ENCODE measurements at places on chromosomes 4 and X.

DNA sequence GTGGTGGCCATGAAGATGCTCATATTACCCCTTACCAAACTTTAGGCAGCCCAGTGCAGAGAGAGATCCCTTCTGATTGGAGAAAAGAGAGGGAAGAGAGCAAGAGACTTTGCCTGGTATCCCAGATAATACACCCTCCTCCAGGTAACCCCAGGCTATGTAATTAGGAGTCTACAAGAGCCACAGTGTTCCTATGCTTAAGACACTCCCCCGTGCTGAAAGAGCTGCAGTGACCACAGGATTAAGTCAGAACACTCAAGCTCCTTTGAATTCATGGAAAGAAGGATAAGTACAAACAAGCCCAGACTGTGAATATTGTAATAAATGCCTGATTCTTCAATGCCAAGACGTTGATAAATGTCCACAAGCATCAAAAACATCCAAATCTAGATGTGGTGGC lies 41.4 kb downstream of the PABPC4L start:
- DNase-seq, result no peak

- DNase-seq, result no peak
Observed at GRCh38 chrX:150694738-150695410, 1.7 kb downstream of the MTMR1 start.

- DNase-seq, result no peak
Observed at GRCh38 chr4:79476196-79476595, 68.2 kb upstream of the GK2 start.

- DNase-seq, result no peak
Observed at GRCh38 chrX:112678831-112679230, 907 bp downstream of the LHFPL1 start.

DNA sequence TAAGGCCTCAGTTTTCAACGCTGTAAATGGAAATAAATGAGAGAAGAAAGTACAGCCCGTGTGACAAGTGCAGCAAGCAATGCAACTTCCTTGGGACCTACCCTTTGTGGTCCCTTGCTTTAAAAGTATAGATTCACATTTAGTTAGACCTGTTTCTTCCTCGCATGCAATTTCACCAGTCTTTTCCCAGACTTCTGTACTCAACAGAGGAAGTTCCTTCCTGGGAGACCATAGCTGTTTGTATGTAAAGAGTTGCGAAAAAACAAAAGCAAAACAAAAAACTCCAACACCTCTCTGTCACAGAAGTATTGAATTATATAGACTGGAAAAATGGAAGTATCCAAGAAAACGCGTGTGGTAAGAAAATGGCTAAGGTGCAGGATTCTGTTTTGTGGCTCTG lies 1.1 kb upstream of the IRF2 start:
- no peak for DNase-seq

GRCh38 chrX:20515841-20516461 lies 249.2 kb upstream of the RPS6KA3 start:
- peak; percentile 80 for DNase-seq

- DNase-seq, result no peak
Observed at GRCh38 chrX:154742613-154743012, 8.3 kb downstream of the GAB3 start.

DNA sequence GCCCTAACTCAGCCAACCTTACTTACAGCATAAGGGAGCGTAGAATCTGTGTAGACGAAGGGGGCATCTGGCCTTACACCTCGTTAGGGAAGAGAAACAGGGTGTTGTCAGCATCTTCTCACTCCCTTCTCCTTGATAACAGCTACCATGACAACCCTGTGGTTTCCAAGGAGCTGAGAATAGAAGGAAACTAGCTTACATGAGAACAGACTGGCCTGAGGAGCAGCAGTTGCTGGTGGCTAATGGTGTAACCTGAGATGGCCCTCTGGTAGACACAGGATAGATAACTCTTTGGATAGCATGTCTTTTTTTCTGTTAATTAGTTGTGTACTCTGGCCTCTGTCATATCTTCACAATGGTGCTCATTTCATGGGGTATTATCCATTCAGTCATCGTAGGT lies 14.6 kb downstream of the PLP1 start:
- DNase-seq, result no peak

DNA sequence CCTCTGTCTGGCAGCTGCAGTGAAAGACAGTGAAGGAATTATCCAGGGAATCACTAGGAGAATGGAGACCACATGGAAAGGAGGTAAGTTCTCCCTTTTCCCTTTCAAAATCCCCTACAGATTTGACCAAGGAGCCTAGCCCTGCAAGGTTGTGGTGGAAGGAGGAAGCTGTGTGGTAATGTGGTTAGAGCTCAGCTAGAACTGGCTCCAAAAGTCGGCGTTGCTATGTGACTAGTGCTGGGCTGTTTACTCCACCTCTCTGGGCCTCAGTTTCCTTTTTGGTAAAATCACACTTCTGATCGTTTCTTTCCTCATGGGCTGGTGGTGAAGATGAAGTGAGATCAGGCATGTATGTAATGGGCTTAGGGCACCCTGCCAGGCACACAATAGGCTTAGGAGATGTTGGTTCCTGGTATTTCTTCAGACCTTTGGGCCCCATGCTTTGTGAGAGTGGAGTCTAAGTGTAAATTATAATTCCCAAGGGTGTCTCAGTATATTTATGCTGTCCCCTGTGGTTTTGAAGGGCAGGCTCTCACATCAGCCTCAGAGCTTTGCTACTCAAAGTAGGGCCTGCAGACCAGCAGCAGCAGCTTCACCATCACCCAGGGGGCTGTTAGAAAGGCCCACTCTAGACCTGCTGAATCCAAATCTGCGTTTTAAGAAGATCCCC lies 183.7 kb upstream of the BCOR start:
- peak; percentile 51 for DNase-seq

- no peak for DNase-seq
Observed at GRCh38 chrX:20393944-20394343, 127.2 kb upstream of the RPS6KA3 start.

- no peak for DNase-seq
Observed at GRCh38 chrX:49270249-49270921, 792 bp downstream of the PPP1R3F start.

- peak; percentile 77 for DNase-seq
Observed at GRCh38 chr4:183261953-183262775, 57.9 kb downstream of the CLDN22 start.

- no peak for DNase-seq
Observed at GRCh38 chr4:124783847-124784246, 71.3 kb upstream of the ANKRD50 start.

DNA sequence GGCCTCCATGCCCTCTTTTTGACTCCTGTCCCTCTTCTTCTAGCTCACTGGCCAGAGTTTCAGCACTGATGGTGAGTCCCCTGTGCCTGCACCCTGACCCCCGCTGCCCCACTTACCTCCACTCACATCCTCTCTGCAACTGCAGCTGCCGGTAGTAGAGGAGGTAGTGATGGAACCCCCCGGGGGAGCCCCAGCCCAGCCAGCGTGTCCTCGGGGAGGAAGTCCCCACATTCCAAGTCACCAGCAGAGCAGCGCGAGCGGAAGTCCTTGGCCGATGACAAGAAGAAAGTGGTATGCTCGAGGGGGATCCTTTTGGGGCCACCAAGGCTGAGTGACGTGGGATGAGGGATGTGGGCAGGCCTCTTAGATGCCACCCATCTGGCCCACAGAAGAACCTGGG lies 5.8 kb downstream of the ARAF start:
- DNase-seq, result no peak

DNA sequence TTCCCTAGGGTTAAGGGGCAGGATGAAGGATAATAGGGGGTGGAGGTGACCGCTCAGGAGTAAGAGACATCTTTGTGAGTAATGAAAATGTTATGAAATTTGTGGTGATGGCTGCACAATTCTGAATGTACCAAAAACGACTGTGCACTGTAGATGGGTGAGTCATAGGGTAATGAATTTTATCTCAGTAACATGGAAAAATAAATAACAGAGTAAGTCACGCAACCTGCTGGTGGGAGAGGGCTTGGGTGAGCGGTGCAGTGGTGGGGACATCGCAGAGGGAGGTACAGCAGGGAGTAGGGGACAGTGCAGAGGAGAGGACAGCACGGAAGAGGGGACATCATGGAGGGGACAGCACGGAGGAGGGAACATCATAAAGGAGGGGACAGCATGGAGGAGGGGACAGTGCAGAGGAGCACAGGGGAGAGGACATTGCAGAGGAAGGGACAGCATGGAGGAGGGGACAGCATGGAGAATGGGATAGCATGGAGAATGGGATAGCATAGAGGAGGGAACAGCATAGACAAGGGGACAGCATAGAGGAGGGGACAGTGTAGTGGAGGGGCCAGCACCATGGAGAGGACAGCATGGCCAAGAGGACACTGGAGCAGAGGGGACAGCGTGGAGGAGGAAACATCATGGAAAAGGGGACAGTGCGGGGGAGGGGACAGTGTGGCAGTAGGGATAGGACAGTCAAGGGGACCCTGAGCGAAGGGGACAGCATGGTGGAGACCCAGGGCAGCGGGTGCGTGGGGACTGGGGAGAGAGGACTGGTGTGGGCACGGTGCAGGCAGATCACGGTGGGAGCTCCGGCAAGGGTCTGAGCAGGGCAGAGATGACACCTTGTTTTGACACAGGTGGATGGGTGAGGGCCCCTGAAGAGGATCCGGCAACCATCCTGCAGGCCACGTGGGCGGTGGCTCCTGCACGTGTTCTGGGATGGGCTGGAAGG lies 68.5 kb upstream of the MXD4 start:
- no peak for DNase-seq

GRCh38 chr4:10063544-10064300 lies 42.4 kb upstream of the SLC2A9 start:
- no peak for DNase-seq

- DNase-seq, result no peak
Observed at GRCh38 chrX:85309717-85310116, 65.9 kb downstream of the ZNF711 start.

DNA sequence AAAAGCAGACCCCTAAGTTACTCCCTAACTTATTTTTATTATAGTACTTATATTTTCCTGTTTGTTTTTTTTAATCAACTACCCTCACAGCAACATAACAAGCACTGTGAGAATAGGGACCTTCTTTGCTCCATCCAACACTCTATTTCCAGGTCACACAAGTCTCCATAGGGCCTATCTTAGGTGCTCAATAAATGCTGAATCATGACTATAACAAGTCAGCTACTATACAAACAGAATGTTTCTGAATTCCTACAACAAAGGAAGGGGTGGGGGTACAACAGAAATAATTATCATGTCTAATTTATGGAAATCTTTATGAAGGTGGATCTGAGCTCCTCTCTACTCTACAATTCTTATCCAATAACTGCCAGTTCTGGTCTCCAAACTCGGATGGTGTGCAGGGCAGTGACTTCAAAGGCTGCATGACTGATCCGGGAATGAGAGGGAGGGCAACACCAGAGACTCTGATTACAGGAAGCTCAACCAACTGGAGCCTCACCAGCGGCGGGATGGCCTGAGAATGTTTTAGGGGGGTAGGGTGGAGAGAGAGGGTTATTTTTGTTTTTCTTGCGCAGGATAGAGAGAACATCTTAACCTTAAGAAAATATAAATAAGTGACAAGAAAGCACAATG lies 71.1 kb downstream of the HADH start:
- DNase-seq, result no peak

GRCh38 chr4:1039493-1040343 lies 28.3 kb downstream of the FGFRL1 start:
- no peak for DNase-seq

DNA sequence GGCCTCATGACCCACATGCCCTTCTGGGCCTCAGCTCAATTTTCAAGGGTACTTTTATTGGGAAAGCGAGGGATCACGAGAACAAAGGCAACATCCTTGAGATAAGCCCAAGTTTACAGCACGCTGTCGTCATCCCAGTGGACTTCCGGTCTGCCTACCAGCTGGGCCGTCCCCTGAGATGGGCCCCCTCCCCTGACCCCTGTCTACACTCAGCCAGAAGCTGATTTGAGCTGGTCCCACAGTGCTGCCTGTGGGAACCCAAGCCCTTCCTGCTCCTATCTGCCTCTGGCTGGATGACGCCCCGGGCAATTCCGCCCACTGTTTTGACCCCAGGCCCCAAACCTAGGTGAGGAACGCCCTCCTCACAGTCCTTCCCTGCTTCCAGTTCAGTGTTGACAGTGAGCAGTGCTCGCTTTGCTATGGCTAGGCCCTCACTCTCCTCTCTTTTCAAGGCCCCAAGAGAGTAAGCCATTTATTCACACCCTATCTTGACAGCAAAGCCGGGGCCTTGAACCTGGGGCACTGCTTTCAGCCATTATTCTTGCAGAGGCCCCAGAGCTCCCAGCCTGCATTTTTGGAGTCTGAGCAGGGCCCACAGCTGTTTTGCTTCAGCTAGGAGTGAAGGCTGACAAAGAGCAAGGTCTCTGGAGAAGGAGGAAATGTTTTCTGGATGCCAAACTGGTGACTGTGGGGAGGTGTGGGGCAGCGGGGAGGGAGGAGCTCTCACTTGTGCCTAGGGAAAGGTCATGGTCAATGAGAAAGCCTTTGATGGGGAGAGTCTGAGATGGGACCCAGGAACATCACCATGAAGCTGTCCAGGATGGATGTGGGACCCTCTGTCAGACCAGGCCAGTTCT lies 164.6 kb upstream of the BCOR start:
- no peak for DNase-seq

- no peak for DNase-seq
Observed at GRCh38 chrX:15858051-15858450, 3.4 kb upstream of the AP1S2 start.

DNA sequence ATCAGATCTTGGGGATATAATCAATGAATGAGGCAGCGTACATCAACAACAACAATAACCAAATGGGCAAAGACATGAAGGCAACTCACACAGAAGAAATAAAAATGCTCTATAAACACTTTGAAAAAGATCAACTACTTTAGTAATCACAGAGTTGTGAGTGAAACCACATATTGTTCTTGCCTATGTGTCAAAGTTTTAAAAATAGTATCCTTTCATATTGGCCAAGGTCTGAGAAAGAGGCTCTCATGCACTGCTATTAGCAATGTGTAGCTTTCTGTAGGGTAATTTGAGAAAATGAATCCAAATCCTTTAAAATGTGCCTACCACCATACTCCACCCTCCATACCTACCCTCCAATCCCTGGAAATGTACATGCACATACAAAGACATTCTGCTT lies 25.0 kb downstream of the COQ2 start:
- no peak for DNase-seq

DNA sequence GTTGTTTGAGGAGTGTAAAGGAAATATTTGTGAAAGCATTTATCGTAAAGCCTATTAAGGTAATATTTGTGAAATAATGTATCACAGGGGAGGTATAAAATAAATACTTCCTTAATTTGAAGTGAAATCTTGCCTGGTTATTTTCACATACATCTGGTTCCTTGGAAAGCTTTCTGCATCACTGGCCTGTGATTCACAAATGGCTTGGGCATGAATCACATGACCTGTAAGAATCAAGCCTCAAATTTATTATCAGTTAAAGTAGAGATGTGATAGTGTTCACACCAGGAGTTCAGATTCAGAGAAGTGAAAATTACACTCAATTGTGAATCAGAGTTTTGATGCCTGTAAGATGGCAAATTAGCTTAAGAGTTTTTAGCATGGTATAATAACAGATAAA lies 1911.4 kb downstream of the STIM2 start:
- no peak for DNase-seq

- no peak for DNase-seq
Observed at GRCh38 chrX:47814851-47815250, 21.9 kb upstream of the ZNF81 start.

DNA sequence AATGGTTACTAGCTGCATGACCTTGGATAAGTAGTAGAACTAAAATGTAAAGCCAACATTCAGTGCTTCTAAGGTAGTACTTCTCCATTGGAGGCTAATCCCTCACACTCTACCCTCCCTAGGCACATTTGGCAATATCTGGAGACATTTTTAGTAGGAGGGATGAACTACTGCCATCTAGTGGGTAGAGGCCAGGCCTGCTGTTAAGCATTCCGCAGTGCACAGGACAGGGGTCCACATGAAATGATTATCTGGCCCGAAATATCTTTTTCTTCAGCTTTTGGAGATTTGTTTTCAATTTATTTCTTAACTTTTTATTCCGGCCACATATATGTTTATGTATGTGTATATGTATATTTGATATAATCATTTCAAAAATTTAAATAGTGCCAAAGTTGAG lies 36.0 kb upstream of the SPANXC start:
- DNase-seq, result peak; percentile 27
